T-helper 2 cell (primary cell): ENCODE measurements at places on chromosomes 7 and 10.

DNA sequence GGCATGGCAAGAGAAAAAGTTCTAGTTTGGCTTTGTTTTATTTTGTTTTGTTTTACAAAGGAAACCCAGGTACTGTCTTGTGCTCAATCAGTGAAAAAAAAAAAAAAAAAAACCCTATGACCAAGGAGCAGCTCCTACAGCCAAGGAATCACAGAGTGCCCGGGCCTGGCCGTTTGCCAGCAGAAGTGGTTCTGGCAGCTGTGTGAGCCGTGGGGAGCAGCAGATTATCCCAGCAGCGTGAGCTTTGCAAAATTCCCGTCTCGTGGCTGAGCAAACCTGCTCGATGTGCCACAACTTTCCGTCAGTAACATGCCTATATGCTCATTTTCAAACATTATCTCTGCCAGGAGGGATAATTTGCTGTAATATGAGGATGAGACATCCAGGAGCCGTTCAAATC is 293.7 kb downstream of the POU6F2 start:
- no peak for DNase-seq

GRCh38 chr10:22623633-22624253 is 90.6 kb downstream of the PIP4K2A start:
- no peak for DNase-seq

- DNase-seq, result no peak
Observed at GRCh38 chr7:33805630-33806233, 99.6 kb upstream of the BMPER start.

GRCh38 chr10:127216274-127216673 is 19.9 kb upstream of the INSYN2A start:
- no peak for DNase-seq

DNA sequence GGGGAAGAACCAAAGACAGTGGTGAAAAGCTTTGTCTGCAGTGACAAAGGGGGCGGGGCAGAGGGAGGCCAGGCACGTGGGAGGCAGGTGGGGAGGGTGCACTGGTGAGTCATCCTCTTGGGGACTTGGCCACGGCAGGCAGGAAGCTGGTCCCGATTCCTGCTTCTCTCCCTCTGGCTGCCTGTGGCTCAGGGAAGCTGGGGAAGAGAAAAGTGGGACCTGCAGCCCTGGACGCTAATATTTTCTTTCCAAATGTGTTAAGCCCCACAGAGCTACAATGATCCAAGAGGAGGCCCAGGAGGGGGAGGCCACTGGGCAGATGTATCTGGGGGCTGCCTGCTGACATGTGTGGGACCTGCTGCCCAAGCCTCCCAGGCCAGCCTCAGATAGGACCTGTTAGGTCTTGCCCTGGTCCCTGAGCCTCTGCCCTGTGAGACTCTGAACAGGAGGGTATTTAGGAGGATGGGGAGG is 231.8 kb downstream of the KCNMA1 start:
- no peak for DNase-seq

GRCh38 chr10:77321838-77322237 is 315.8 kb downstream of the KCNMA1 start:
- no peak for DNase-seq

DNA sequence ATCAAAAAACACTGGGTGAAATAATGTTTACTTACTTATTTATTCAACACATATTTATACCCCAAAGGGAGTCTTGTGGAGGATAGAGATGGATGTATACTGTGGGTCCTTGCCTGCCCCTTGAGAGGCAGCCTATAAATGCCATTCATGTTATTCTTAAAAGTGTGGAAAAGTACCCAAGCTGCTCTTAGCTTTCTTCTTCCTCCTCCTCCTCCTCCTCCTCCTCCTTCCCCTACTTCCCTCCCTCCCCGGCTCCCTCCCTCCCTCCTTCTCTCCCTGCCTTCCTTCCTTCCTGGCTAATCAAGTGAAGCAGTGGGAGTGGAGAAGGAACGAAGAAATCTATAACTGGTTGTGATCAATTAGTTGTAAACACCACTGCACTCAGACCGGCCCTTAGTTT is 21.2 kb upstream of the IGF2BP3 start:
- DNase-seq, result no peak

- no peak for DNase-seq
Observed at GRCh38 chr7:155674556-155674955, 30.1 kb downstream of the RBM33 start.

GRCh38 chr10:26737730-26738129 is 40.2 kb downstream of the PDSS1 start:
- DNase-seq, result peak; percentile 8

DNA sequence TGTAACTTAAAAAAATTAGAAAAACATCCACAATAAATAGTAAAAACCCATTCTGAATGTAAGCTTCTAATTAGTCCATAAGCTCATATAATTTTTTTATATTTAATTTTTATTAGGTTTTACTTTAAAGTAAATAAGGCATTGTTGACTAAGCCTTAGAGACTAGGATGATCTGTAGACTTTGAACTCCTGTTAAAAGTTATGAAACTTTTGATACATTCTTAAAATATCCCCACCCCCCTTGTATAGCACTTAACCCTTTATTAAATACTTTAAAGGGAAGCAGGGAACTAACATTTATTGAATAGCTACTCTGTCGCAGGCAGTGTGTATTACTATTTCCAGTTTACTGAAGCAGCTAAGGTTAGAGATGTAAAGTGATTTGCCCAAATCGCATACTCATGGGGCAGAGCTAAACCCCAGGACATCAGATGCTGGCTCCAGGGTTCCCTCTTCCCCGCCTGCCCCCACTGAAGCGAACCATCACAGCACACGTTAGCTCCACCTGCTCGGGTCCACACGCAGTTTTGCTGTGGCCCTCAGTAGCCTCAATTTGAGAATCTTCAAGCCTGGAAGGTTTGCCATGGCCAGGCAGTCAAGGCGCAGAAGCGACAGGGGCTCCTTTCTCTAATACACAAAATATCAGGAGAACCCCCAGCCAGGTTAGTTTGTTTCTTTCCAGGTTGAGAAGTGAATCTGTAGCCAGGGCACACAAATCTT is 762 bp downstream of the PON1 start:
- DNase-seq, result no peak
